MG63 (cell line): ENCODE measurements at places on chromosomes 4 and X. TPM values are rescaled to one million over a fixed set of nuclear protein-coding genes. Genes with fewer than 3 reads are reported as not detected.

GRCh38 chrX:101360390-101360789, 11.8 kb upstream of the TIMM8A start:
- no peak for DNase-seq

GRCh38 chr4:89755220-89755619, 81.7 kb downstream of the SNCA start:
- DNase-seq = no peak

- peak; percentile 55 for DNase-seq
Observed at GRCh38 chr4:145804116-145804515, 124.2 kb downstream of the C4orf51 start.

DNA sequence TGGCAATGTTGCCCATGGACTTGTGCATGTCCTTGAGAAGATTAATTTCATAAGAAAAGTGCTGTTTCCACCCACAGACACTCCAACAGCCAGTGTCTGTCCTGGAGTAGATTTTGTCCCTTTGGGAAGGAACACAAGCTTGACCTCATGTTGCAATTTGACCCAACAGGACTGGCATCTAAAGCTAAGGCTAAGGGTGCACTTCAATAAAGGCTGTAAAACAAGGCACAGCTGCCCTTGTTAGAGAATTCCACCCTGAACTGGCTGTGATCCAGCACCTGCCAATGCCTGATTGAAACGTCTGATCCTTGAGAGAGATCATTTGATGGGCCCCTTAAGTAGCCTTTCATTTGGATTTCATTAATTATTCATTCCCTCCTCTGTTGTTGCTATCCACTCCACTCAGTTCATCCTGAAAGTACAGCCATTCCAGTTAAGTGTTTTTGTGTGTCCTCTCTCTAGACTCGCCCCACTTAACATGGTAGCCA, 56.2 kb downstream of the CD99L2 start:
- no peak for DNase-seq

DNA sequence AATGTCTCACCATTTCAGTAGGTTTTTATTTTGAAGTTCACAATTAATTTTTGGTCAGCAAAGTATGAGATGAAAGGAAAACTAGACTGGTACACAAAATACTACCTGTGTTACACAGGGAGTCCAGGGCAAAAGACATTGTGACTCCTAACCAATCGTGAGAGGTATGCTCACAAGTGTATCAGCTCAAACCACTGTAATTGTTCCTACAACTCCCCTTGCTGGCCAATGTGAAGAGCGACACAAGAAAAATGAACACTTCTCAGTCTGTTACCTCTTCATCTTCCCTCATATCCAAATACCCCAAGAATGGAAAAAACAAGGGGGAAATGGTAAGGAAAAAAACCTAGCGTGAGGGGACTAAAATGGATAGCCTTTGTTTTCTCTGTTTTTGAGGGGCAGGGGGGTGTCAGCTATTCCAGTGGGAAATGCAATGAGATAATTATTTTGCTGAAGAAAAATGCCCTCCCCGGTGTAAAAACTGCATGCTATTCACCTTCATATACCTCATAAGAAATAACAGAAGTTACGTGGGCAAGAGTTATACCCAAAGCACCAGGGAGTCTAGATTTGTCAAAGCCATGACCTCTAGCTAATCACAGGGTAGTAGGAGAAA, 30.6 kb upstream of the NSUN7 start:
- DNase-seq = no peak

The SPANXB1 gene
- not detected in 2 replicates for total RNA-seq

The CDS1 gene
- total RNA-seq = not detected in 2 replicates
